ENCODE measurements at places on chromosomes 2 and 18.

DNA sequence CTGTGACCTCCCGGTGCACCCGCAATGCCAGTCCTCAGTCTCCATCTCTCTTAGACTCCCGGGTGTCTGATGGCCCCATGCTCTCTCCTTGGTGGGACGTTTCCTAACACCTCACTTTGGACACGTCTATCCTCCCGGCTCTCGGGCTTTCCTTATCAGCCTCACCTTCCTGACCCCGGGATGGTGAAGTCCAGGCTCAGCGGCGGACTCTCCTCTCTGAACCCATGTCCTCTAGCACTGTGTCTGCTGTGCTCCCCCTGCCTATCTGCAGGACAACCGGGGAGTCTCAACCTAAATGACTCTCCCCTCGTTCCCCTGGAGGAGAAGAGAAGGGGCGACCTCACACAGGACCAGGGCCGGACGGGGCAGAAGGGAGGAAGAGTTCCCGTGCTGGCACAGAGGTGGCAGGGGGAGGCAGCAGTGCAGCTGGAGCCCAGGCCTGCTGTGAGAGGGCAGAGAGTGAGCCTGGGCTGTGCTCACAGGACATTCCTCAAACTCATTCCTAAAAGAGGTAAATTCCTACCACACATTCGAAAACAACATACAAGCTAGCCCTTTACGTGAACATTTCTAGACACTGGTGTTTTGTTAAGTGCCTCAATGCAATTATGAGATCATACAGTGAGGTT is 41.9 kb downstream of the MBP start:
- no peak for DNase-seq

DNA sequence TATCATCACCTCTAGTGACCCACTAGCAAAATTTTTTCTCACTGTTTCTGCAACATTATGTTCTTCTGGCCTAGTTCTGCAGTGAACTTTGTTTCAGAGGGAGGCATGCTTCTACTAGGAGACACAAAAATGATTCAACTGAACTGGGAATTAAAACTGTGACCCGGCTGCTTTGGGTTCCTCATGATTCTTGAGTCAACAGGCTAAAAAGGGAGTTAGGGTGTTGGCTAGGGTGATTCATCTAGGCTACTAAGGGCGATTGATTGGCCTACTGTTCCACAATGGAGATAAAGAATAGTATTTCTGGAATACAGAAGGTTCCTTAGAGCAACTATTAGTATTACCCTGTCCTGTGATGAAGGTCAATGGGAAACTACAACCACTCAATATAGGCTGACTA is 179.5 kb downstream of the PPP1R1C start:
- DNase-seq, result no peak

- no peak for DNase-seq
Measured at GRCh38 chr2:239222706-239223309, 178.0 kb downstream of the HDAC4 start.

- no peak for DNase-seq
Measured at GRCh38 chr2:173652767-173653431, 298.2 kb downstream of the CDCA7 start.
